ENCODE measurements at places on chromosomes 12 and 14.
A peak's percentile ranks its signal among the peaks of the same experiment; 100 is the strongest.

DNA sequence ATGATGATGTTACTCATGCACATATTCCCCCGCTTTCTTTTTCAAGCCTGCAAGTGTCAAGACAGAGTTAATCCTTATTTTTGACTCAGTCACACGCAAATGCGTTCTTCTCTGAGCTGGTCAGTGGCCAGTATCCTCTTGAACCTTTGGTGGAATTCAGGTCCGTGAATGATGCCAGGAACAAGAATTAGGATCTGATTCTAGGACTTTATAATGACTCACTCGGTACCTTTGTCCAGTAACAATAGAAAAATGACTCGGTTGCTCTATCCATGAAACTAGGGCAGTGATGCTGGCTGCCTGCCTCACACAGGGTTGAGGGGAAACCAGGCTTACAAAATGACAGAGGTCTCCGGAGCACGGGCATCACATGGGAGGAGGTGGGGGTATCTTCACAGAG, 185.8 kb upstream of the NUDT4 start:
- no peak for DNase-seq

- DNase-seq = no peak
Measured at GRCh38 chr14:70108419-70108818, 80.3 kb downstream of the SLC8A3 start.

DNA sequence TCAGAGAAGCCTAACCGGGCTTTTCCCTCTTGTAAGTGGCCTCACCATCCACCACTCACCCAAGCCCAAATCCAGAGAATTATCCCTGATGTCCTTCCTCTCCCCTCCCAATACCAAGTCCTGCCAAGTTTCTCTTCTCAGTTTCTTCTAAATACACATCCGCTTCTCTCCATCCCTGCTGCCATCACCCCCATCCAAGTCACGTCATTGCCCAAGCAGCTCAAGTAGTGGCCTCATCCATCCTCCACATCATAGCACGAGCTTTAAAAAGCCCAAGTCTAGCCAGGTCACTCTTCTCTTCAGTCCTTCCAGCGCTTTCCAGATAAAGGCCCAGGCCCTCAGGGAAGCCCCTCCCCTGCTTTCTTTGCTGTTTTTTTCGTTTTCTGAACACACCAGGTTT, 25.4 kb downstream of the IL31 start:
- no peak for DNase-seq

GRCh38 chr12:6391013-6391412, 7.1 kb downstream of the LTBR start:
- DNase-seq = no peak

DNA sequence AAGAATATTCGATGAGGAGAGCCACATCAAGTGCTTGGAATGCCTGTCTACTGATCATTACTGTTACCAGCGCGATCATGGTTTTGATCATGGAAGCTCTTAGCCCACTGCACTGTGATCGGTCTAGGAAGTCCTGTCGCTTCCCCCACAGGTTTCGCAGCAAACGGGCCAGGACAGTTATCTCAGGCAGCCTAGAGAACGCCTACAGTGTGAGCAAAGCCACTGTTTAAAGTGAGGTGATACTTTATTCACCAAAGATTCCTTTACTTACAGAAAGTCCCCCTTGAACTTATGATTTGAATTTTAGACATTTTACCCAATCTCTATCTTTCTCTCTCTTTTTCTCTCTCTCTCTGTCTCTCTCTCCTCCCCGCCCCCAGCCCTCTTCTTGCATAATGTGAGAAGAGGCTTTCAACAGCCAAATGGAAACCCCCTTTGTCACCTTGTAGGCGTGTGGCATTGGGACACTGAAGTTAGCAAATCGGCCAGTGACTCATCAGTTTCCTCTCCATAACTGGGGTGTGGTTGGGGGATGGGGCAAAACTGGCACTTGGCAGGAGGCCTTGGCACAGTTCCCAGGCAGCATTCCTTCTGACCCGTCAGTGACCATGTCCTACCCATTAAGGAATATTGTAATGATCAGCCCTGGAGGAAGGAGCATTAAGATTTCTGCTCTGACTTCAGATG, 214.8 kb downstream of the CHST11 start:
- DNase-seq = peak; percentile 94
